ENCODE measurements at places on chromosomes 16 and 17.

GRCh38 chr17:13160296-13160695 is 142.5 kb upstream of the ELAC2 start:
- DNase-seq, result no peak

DNA sequence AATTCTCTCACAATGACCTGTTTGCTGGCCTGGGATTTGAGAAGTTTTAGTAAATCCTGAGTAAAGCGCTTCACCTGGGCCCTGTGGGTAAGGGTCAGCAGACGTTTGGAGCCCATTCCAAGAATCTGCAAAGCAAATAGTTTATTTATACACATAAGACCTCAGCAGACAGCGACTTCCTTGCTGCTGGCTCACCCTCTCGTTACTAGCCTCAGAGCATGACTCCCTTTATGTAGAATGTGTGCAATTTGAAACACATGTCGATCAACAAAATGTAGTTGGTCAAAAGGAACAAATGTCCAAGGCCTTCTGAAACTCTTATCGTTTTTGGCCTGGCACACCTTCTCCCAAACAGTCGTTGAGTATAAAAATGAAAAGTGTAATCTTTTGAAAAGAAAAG is 31.3 kb downstream of the MARF1 start:
- DNase-seq, result no peak

DNA sequence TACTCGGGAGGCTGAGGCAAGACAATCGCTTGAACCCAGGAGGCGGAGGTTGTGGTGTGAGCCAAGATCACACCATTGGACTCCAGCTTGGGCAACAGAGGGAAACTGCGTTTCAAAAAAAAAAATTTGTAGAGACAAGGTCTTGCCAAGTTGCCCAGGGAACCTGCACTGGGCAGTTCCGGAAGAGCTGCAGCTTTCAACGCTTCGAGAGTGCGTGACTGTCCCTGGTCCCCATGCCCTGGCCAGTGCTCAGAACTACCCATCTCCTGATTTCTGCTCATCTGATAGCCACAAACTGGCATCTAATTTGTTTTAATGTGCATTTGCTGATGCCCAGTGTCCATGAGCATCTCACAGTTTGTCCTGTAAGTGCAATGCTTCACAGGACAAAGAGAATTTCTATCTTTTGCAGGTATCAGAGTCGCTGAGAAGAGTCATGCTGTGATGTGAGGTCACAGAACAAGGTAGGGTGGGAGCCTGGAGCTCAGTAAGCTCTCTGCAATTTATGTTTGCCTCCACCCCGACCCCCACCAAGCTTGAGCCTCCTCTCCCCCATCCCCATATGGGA is 3.9 kb downstream of the ACTG1 start:
- DNase-seq, result peak; percentile 16

- DNase-seq, result no peak
These were observed 51.5 kb downstream of the GPRC5B start for GRCh38 chr16:19833176-19833575.

- no peak for DNase-seq
These were observed 18.2 kb upstream of the ABR start for GRCh38 chr17:1197781-1198490.

GRCh38 chr16:47065766-47066688 is 77.7 kb downstream of the NETO2 start:
- no peak for DNase-seq

GRCh38 chr16:84341528-84342295 is 26.6 kb upstream of the ATP2C2 start:
- no peak for DNase-seq

DNA sequence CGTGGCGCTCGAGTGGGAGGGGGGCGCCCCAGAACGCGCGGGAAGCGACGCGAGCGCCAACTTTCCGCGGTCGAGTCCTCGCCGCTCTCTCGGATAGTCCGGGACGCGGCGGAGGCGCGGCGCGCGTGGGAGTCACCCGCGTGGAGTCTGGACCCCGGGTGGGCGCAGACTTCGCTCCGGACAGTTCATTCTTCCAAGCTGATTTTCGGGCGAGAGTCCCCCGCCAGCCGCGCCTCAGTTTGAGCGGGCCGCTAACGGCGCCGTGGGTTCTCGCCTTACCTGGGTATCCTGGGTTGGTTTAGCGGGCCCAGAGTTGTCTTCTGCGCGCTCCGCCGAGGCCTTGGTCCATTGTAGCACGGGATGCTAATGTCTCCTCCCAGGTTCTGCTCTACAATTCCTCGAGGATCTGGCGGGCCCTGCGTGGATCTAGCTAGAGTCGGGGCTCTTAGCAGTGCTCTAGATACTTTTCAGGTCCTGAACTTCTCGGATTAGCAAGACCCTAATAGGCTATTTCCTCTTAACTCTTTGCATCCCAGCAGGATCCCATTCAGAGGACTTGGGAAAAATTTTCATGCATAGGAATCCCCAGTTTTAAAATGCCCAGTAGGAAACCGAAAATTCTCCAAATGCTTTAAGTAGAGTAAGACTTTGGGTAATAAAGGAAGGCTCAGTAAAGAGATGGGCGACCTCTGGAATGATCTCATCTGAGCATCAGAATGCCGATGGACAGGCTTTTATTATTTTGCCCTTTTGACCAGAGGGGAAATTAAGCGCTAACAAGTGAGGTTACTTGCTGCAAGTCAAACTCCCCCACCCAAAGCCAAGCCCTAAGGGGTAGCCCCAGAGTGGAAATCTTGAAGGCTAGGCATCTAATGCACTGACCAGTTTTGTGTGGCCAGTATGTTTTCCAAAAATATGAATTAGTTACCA is 537 bp upstream of the GJC1 start:
- DNase-seq, result no peak

- DNase-seq, result no peak
These were observed 22.4 kb downstream of the SOCS3 start for GRCh38 chr17:78337244-78338109.

- no peak for DNase-seq
These were observed 52.0 kb upstream of the CCL2 start for GRCh38 chr17:34203018-34203638.

- no peak for DNase-seq
These were observed 6.4 kb downstream of the CYB561 start for GRCh38 chr17:63439687-63440086.

DNA sequence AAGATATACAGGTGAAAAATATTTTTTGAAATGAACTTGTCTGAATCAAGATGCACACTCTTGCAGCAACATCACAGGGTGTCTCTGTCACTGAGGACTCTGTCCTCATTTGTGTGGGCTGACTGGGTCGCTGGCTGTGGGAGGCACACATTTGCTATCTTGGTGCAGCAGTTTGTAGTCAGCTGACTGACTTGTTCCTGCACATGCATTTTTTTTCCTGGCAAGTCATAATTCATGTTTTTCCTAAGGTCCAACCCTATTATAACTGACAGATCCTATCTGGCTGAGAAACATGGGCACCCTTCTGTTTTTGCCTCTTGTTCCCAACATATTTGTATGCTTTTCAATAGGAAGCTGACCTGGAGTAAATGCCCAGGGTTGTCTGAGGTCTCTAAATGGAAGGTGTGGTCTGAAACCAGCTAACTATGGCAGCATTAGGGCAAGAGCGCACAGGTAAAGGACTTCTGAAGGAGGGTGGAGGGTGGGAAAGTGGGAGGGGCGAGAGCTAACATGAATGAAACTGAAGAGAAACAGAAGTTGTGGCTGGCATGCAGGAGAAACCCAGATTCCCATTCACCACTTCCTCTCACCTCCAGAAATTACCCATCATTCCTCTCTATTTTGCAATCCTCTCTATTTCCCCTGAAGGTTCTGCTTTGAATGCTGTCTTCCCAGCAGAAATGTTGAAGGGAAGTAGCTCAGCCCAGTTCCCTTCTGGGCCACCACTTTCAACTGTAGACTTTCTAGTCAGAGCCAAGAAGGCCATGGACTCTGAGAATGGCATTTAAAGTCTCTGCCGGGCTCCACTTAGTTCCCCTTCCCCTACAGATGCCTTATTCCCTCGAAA is 166.1 kb downstream of the PRKCA start:
- peak; percentile 24 for DNase-seq

DNA sequence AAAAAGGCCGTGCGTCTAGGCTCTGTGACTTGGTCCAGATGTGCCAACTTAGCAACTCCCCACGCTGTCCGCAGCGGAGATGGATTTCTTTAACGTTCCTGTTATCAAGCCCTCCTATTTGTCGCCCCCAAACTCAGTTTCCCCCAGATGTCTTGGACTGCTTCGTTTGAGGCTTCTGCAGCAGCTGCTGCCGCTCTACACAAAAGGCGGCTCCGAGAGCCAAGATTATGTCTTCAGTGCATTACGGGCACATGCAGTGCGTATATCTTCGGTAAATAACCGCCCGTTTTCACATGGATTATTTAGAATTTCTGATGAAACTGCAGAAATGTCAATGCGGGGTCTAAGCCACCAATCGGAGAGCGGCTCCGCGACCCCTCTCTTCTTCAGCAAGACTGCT is 240.6 kb upstream of the ZFHX3 start:
- DNase-seq, result no peak

DNA sequence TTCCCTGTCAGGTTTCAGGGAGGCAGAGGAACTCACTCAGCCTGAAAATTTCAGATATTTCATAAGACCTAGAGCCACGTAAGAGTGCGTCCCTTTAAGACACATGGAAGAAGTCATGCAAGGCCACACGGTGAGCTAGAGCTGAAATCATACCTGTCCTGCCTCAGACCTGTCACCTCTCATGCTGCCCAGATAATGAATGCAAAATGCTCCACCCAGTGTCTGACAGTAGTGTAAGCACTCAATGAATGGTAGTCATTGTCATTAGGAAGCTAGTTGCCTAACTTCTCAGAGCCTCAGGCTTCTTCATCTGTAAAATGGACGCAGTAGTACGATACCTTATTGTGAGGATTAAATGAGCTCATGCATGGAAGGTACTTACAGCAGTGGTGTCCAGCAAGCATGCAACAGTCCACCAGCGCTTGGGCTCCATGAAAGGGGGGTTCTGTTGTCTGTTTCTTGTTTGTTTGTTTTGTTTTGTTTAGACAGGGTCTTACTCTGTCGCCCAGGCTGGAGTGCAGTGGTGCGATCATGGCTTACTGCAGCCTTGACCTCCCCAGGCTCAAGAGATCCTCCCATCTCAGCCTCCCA is 60.7 kb downstream of the WSB1 start:
- DNase-seq, result no peak

DNA sequence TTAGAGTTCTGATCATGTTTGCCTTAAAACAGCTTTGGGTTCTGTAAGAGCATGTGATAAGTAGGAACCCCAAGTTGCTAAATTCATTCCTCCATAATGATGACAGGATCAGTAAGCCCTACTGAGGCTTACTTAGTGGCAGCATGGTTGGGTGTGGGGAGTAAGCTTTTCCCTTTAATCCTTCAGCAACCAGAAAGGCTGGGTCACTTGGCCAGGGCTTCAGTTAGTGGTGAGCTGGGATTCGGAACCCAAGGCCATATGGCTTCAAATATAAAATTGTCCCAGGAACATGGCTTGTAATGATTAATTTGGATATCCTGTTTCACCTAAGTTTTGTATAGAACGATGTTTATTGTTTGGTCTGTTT is 850 bp downstream of the GINS3 start:
- no peak for DNase-seq

DNA sequence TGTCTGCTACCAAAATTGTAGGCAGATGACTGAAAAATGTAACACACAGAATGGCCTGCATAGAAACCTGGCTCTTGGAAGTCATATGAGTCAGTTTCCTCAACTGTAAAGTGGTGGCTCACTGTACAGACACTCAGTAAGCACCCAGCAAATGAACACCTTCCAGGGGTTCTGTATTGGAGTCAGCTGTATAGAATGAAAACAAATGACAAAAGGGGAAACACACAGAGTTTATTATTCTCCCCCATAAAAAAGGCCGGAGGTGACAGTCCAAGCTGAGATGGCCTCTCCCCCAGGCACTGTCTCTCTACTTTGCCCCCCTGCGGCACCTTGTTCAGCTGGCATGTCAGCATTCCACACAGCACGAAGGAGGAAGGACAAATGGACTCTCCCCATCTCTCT is 6.2 kb upstream of the MEOX1 start:
- DNase-seq, result no peak

DNA sequence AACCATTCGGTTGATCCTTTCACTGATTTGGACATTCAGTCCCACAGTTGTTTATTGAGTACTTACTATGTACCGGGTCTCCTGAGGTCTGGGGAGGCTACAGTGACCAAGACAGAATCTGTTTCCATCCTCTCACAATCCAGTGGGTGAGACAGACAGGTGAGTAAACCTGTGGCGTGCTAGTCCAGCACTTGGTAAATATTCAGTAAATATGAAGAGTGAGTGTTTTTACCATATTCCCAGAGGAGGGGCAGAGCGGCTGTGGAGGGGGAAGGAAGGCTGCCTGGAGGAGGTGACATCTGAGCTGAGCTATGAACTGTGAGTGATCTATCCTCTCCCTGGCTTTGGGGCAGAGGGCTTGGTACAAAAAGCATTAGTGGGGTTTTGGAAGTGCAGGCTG is 31.4 kb downstream of the CCR7 start:
- no peak for DNase-seq

GRCh38 chr17:78741644-78742284 is 40.3 kb downstream of the CYTH1 start:
- DNase-seq, result no peak

DNA sequence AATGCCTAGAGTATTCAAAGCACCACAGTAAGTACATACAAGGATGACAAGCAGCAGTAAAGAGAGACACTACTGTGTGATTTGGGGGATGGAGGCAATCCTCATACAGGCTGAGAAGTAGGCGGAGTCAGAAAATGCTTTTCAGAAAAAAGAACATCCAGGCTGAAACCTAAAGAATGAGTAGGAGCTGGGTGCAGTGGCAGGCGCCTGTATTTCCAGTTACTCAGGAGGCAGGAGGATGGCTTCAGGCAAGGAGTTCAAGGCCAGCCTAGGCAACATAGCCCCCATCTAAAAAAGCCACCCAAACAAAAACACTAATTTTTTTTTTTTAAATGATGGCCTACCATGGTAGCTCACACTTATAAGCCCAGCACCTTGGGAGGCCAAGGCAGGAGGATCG is 10.3 kb downstream of the KANSL1 start:
- DNase-seq, result no peak

- DNase-seq, result no peak
These were observed 9.5 kb upstream of the ITGA2B start for GRCh38 chr17:44398692-44399691.

DNA sequence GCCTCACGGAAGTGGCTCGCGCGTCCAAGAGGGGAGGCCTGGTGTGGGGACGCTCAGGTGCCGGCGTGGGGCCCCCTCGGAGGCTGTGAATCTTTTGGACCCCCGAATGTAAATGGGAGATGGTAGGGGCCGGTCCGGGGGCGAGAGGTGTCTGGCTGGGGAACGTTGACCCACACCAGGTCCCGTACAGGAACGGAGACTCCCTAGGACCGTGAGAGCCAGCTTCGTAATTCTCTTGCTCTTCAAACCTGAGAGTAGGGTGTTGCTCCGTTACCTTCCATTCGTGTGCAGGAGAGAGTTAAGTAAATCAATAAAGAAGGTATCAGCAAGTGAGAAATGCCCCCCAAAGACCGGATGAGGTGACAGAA is 481 bp downstream of the LYRM1 start:
- no peak for DNase-seq

- DNase-seq, result no peak
These were observed 27.9 kb downstream of the MBTPS1 start for GRCh38 chr16:84088695-84089395.

GRCh38 chr16:30782486-30783279 is 4.3 kb downstream of the ZNF629 start:
- DNase-seq, result no peak
